ENCODE measurements at places on chromosomes 3 and 15. TPM values are rescaled to one million over a fixed set of nuclear protein-coding genes. Genes with fewer than 3 reads are reported as not detected.

The TMEM212 gene
- not detected for total RNA-seq

The RFTN1 gene
- 41.1 TPM for total RNA-seq

The SPTBN5 gene
- total RNA-seq = 8.5 TPM

The CNTN3 gene
- 2.3 TPM for total RNA-seq

The IL16 gene
- total RNA-seq = 0.93 TPM

All from thoracic aorta endothelial cell (primary cell).